ENCODE measurements at places on chromosomes 13 and 19.

DNA sequence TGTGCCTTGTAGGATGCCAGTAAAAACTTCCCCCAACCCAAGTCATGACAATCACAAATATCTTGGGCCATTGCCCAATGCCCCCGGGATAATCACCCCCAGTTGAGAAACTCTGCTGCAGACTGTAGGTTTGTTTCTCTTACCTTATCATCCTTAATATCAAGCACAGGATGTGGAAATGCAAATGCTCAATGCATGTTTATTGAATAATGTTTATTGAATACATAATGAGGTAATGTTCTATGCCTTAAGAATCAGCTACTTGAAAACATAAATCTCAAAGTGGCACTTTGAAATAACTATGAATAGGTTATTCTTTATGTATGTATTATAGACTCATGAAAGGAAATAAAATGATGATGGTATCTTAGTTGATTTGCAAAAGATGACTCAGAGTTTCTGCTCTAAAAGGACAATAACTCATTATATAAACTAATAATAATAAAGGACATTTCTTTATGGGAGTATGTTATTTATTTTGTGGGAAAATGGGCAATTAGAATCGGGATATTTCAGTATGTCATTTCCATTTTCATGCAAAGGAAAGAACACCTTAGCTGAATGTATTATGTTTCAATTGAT lies 414.2 kb downstream of the EFNB2 start:
- no peak for DNase-seq

- no peak for DNase-seq
These were observed 36.5 kb downstream of the SPTBN4 start for GRCh38 chr19:40503320-40503695.

DNA sequence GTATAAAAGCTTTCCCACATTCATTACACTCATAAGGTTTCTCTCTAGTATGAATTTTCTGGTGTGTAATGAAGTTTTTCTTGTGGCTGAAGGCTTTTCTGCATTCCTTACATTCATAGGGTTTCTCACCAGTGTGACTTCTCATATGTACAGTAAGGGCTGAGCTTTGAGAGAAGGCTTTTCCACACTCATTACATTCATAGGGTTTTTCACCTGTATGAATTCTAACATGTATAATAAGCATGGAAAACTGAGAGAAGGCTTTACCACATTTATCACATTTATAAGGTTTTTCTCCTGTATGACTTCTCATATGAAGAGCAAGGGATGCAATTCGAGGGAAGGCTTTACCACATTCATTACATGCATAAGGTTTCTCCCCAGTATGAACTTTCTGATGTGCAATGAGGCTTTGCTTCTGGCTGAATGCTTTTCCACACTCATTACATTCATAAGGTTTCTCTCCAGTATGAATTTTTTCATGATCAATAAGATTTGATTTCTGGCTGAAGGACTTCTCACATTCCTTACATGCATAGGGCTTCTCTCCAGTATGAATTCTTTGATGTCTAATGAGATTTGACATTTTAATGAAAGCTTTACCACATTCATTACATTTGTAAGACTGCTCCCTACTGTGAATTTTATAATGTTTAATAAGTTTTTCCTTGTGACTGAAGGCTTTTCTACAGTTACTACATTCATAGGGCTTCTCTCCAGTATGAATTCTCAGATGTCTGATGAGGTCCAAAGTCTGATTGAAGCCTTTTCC lies 42.6 kb downstream of the ZNF527 start:
- no peak for DNase-seq

- DNase-seq, result no peak
These were observed 123.8 kb downstream of the NDFIP2 start for GRCh38 chr13:79604752-79605151.

Data from CD4-positive, alpha-beta T cell treated with Interleukin-15 for 1 hour (primary cell).